ENCODE measurements at places on chromosomes 12 and 14.
A peak's percentile ranks its signal among the peaks of the same experiment; 100 is the strongest.

GRCh38 chr12:52119398-52120254 lies 40.1 kb downstream of the SMIM41 start:
- no peak for DNase-seq

DNA sequence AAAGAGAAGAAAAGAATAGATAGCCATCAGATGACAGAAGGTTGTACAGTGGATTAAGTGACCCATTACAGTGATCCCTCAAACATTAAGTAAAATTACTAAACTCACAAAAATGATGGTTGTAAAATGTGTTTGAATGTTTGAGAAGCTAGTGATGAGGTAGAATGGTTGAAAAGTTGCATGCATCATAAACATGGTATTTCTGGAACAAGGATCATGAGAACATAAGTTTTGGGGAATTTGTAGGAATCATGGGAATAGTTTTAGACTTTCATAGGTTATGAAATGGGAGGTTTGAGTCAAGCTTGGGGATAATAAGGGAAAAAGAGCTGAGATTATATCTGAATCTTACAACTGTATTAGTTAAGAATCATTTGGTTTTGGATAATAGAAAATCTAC lies 34.1 kb upstream of the NEDD1 start:
- no peak for DNase-seq

- no peak for DNase-seq
Measured at GRCh38 chr12:49901986-49902385, 1.7 kb downstream of the FAIM2 start.

- no peak for DNase-seq
Measured at GRCh38 chr12:57707250-57707649, 13.3 kb downstream of the OS9 start.

- DNase-seq, result no peak
Measured at GRCh38 chr14:71702786-71703185, 229.4 kb upstream of the RGS6 start.

GRCh38 chr14:71594821-71595220 lies 337.4 kb upstream of the RGS6 start:
- no peak for DNase-seq

GRCh38 chr14:63205866-63206265 lies 1.6 kb downstream of the RHOJ start:
- DNase-seq, result no peak

DNA sequence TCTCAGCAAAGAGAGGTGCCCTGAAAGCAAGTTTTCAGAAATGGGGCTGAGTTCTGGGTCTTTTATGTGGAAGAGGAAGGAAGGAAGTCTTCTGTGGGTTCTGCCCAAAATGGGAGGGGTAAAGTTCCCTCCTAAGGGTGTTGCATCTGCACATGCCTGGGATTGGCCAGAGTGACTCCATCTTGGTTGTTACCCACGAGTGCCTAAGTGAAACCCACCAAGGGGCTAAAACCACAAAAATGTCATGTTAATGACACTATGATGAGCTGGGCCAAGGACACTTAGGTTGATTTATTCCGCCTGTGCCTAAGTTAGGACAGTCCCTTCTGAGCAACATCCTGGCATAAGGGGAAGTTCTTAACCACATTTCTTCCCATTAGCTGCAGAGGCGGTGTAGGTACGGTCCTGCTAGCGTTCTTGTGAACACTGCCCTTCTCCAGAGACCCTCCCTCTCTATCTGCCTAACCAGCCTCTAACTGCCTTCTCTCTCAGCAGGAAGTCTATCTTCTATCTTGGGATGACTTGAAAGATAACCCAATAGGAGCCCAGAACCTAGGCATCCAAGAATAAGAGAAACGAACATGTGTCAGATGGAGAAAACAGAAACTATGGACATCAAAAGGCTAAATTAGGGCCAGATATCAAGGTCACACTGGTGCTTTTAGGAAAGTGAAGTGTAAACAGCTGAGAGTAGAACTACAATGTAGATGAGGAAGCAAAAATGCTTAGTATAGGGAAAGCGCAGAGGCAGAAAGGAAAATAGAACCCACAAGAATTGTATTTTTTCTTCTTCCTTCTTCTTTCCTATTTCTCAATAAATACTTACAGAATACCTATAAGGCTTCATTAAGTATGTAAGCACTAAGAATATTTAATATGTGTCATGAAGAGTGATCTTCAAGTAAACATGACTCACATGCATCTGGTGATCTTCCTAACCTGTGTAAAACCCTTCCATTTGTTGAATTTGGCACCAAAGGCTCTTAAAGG lies 104.2 kb upstream of the AMN1 start:
- DNase-seq, result peak; percentile 14

DNA sequence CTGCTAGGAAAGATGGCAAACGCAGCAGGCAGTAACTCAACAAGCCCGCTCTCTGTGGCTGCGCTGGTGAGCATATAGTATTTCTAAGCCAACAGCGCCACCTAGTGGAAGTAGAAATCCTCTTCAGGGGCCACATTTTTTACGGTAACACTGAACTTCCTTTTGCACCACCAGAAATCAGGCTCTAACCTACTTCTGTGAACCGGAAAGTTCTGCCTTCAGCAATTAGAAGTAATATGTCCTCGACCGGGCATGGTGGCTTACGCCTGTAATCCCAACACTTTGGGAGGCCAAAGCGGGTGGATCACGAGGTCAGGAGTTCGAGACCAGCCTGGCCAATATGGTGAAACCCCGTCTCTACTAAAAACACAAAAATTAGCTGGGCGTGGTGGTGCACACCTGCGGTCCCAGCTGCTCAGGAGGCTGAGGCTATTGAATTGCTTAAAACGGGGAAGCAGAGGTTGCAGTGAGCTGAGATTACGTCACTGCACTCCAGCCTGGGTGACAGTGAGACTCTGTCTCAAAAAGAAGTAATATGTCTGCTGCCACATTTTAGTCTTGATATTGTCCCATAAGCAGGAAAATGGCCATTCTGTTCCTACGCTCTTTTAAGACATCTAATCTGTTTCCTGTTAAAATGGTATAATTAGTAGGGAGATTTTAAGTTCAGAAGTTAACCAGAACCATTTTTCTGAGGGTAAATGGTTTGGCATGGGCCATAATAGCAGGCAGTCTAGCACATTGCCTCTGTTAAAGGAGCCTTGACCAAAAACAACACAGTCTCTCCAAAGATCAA lies 26.8 kb downstream of the APOBEC1 start:
- peak; percentile 62 for DNase-seq
